MM.1S (cell line): ENCODE measurements at places on chromosomes 1 and 21.

- no peak for DNase-seq
These were observed 38.5 kb upstream of the PSEN2 start for GRCh38 chr1:226831953-226832352.

DNA sequence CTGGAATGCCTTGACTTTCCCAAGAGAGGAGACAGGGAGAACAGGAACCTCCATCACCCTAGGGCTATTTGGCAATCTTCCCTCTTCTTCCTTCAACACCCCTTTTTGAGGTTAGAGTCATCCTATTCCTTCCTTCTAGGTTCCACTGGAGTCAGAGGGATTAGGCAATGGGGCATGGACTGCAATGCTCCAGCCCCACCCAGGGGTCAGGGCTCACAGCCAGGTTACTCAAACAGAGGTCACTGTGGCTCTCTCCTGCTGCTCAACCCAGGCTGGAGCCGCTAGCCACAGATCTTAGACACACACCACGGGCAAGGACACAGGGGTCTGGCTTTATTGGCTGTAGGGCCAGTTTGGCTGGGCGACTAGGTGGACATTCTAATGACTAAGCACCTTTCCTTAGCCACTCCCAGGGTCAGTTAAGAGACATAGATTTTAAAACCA, 145.5 kb upstream of the NRIP1 start:
- DNase-seq, result no peak

GRCh38 chr1:229254910-229255541, 15.9 kb upstream of the RAB4A start:
- peak; percentile 50 for DNase-seq

GRCh38 chr1:182669266-182669665, 15.1 kb downstream of the RGS8 start:
- DNase-seq, result no peak

DNA sequence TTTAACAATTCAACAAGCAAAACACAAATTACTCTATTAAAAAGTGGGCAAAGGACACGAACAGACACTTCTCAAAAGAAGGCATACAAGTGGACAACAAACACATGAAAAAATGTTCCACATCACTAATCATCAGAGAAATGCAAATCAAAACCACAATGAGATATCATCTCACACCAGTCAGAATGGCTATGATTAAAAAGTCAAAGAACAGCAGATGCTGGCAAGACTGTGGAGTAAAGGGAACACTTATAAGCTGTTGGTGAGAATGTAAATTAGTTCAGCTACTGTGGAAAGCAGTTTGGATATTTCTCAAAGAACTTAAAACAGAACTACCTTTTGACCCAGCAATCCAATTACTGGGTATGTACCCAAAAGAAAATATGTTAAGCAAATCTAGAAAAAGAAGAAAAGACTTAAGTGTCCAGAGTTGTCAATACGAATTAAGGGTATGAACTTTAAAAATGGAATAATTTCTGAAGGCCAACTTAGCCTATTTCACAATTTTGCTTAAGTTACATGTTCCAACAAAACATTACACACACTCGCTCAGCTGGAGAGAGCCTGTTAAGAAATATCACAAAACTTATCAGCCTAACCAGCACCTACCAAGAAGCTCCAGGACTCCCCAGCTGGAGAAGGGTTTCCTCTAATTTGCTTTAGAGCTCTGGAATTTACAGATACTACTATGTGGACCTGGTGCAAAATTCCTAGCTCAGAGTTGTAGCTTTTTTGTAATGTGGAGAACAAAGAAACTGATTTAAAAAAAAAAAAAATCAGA, 232.1 kb downstream of the DUSP10 start:
- DNase-seq, result no peak

GRCh38 chr1:108565081-108565480, 5.2 kb downstream of the EEIG2 start:
- DNase-seq, result no peak

- no peak for DNase-seq
These were observed 79.1 kb downstream of the GABPA start for GRCh38 chr21:25813917-25814316.

DNA sequence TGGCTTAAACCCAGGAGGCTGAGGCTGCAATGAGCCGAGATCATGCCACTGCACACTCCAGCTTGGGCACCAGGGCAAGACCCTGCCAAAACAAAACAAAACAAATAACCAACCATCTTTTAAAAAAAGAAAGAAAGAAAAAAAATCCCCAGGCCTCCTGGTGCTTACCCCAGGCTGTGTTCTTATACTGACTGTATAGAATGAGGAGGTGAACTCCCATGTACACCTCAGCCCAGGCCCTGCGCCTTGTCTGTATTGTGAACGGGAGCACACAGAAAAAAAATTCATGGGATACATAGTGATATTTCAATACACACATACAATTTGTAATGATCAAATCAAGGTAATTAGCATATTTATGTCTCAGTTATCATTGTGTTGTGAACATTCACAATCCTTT, 14.1 kb downstream of the RPL5 start:
- no peak for DNase-seq

DNA sequence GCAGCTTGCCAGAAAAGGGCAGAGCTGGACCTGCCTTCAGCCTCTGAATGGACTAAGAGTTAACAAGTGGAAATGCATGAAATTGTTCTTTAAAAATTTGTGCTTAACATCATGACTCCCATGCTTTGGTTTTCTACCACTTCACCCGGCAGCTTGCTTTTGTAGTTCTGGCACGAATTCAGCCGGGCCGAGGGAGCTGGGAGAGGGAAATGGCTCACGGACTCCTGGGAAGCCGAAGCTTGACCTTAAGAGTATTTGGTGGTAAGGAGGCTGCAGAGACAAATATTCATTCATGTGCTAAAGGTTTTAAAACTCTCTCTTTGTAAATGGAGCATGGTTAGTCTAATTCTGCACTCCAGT, 17.2 kb upstream of the GFI1 start:
- DNase-seq, result no peak

DNA sequence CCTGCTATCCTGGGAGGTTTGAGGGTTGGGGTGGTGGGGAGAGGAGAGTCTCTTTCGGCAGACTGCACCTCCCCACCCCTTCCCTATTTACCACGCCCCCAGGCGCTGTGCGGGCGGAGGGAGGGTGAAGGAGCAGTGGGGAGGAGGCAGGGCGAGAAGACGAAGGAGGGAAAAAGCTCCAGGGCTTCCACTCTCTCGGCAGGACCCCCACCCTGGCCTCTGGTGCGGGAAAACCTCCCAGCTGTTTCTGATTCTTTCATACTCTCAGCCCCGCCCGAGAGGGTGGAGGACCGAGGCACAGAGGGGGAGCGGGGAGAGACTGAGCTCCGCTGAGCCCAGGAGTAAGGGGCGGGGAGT, 866 bp upstream of the WNT2B start:
- no peak for DNase-seq

DNA sequence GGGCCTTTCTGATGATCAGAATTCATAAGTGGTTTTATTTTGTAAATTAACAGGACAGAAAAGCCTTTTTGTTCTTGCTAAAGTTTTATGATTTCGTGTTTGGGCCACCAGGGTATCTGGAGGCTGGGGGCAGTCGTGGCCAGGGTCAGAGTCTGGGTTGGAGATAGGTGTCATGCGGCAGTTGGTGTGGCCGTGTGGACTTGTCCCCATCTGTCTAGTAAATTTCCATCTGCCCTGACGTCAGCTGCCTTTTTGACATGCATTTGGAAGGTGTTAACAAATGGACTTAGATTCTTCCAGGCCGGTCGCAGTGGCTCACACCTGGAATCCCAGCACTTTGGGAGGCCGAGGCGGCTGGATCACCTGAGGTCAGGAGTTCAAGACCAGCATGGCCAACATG, 56.8 kb downstream of the SKI start:
- no peak for DNase-seq

DNA sequence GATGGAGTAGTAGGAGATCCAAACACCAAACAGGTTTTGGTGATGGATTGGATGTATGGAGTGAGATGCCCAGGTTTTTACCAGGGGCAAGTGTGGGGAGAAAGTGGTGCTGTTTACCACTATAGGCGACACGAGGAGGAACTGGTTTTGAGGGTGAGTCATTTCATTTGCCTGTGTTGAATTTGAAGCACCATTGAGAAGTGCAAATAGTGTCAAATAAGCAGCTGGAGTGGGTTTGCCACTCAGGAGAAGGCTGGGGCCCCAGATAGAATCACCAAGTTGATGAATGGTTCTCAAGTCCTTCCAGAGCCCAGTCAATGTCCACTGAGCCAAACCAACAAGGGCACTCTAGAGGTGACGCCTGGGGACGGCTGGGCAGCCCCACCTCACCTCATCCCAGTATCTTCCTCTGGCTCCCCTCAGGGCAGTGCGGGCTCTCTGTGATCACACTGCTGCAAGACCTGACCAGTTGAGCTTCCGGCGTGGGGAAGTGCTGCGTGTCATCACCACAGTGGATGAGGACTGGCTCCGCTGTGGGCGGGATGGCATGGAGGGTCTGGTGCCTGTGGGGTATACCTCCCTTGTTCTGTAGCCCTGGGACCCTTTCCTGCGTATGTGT, 9.4 kb downstream of the RUSC1 start:
- DNase-seq, result no peak

- DNase-seq, result no peak
These were observed 466.6 kb upstream of the C1orf87 start for GRCh38 chr1:60540141-60540540.

GRCh38 chr1:229130028-229130668, 140.8 kb upstream of the RAB4A start:
- no peak for DNase-seq

DNA sequence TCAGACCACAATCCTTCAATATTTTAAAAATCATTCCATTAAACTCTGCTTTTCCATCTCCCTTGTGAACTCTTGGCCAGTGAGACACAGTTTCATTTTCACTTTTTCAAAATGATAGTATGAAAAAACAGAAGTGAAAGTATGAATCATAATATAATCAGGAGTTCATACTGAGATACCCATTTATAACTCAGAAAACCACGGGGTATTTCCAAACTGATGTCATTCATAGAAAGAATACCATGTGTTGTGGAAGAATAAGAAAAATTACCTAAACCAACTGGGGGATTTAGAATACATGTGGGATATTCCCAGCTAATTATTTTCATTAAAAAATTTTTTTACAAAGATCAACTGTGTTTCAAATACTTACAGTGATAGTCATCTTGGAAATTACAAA, 149.9 kb downstream of the MRPL39 start:
- peak; percentile 89 for DNase-seq

DNA sequence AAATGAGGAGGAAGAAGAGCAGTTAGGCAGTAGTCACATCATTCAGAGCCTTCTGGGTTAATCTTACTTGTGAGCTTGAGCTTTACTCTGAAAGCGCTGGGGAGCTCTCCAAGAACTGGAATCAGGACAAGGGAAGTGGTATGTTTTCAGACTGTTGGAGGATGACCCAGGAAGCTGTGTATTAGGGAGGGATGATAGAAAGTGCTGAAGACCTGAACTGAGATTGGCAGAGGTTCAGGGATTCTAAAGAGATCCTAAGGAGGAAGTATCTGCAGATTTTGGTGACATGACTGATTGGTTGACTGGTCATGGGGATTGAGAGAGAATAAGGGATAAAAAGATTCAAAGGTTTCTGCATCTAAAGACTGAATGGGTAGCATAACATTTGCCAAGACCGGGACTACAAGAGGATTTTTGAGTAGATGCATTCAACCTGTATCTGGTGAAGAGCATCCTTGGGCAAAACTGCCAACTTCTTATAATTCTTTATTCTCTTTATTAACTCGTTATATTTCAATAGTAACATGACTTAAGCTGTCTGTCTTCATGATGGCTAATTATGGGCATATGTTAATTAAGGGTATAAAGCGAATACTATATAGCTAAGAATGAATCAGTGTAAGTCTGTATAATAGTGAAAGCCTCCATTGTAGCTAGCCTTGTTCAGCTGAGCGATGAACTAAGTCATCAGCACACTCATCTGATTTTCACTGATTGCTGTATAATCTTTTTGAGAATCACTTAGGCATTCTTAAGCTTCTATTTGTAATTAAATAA, 41.8 kb downstream of the XCL1 start:
- no peak for DNase-seq

DNA sequence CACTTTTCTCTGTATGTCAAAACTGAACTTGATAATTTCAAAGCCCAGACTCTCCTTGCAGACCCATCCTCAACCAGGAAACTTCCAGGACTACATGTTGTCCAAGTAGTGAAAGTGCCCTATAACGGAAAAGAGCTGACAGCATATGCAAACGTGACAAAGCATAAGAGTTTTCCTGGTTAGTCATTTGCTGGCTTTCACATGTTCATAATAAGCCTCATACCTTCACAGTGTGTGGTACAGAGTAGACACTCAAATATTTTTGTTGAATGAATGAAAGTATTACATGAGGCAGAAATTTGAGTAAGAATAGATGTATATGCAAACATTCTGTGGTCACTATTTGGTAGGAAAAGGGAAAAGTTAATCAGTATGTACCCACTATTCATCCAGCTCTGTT, 473.3 kb downstream of the MRPL39 start:
- no peak for DNase-seq

DNA sequence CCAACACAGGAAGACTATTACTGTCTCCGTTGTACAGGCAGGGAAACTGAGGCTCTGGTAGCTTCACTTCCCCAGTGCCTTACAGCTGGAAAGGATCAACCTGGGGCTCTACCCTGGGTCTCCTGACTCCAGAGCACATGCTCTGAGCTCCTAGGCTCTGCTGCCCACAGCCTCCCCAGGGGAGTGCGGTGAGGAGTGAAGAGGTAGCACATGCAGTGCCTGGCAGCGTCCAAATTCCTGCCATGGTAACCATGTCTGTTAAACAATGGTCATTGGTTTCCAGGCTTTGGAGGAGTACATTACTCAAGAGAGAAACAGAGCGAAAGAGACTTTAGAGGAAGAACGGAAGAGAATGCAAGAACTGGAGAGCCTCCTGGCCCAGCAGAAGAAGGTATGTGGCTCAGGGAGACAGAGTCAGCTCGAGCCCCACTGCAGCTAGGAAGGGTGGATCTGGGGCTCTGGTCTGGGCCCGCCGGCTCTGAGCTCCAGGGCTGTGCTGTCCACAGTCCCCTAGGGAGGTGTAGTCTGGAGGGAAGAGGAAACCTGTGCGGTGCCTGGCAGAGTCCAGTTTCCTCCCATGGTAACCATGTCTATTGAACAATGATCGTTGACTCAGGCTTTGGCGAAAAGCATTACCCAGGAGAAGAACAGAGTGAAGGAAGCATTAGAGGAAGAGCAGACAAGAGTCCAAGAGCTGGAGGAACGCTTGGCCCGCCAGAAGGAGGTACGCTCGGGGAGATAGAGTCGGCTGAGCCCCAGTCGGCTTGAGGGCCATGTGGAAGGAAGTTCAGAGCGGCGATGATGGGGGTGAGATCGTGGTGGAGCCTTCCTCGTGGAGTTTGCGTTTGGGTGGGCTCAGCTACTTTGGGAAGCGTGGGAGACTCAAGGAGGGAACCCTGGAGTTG, 64.6 kb upstream of the EFHD2 start:
- no peak for DNase-seq

- DNase-seq, result no peak
These were observed 72.4 kb upstream of the BCAR3 start for GRCh38 chr1:93753791-93754763.

GRCh38 chr1:247908766-247909165, 11.3 kb upstream of the OR2T8 start:
- DNase-seq, result no peak
